HS-27A (cell line): ENCODE measurements at places on chromosomes 12 and 14.
A peak's percentile ranks its signal among the peaks of the same experiment; 100 is the strongest.

GRCh38 chr12:15688202-15688736, 100.9 kb downstream of the EPS8 start:
- no peak for DNase-seq

GRCh38 chr14:67413806-67414769, 2.1 kb upstream of the PLEK2 start:
- peak; percentile 71 for DNase-seq

DNA sequence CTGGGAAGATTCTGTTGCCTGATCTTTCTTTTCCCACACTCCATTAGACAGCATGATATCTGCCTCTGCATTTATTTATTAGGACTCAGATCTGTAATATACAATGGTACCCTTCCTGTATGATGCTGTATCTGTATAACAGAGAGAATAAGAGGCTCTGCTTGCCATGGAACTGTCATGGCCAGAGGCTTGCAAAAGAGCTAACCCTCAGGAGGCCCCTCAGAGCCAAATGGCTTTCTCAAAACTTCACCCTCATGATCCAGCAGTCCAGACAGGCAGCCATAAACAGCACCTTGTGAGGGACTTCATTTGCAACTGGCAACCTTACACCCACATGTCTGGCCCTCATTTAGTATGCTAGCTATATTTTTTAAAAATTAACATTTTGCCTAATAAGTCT, 57.6 kb downstream of the TMEM30B start:
- DNase-seq = no peak

GRCh38 chr12:107134558-107134957, 41.2 kb upstream of the CRY1 start:
- no peak for DNase-seq

- DNase-seq = no peak
Observed at GRCh38 chr12:89513544-89513943, 11.1 kb downstream of the GALNT4 start.

DNA sequence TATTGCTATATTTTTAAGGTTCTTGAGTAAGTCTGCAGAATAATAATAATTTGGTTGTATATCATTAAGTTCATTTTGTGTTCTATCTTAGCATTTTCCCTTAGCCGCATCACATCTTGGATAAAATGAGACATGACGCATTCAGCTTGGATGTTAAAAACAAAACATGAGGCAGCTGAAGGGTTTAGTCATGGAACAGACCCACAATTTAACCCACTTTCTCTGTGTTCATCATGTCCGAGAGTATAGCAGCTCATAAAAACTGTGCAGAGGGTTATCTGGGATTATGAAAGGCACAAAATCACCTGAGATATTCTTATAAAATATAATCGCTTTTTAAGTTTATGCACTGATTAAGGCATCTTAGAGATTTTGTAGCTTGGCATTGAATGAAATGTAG, 219.3 kb downstream of the TRHDE start:
- no peak for DNase-seq

DNA sequence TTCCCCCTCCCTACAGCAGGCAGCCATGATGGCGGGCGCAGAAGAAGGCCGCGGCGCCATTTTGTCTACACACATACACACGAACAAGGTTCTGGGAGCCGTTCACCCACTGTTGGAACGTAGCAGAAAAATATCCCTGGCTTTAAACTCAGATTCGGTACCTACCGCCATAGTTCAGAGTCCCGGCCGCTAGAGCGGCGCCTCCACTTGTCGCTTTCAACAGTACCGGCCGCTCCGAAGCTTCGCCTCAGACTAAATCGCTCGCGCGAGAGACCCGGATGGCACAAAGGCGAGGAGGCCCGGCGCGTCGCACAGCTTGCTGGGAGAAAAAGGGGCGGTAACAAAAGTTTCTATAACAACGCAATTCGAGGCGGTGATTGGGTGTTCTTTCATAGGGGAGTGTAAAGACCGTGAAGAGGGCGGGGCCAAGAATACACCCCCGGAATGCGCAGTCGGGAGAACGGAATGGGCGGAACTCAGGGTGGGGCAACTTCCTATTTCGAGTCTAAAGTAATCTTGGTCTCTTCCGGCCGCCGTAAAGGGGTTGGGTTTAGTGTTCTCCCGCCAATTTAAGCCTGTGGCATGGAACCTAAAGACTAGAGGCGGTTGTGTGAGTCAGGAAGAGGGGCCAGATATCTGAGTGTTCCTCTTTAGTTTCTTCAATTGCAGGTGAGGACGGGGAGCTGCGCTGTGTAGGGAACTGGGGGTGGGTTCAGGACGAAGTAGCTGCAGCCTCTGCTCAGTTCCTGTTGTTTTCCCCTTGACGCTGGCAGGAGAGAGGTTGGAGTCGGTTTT, at the start of the genes KNTC1 and RSRC2:
KNTC1 (plus strand) TSS at position 567 of the 795 bp plus-strand sequence. CDS start 2,815 bp downstream, outside the sequence.
RSRC2 (minus strand) TSS at position 254 of the 795 bp plus-strand sequence; CDS start at position 171, 83 bp downstream.
- peak; percentile 99 for DNase-seq

GRCh38 chr12:31316891-31317290, 9.1 kb downstream of the SINHCAF start:
- no peak for DNase-seq

DNA sequence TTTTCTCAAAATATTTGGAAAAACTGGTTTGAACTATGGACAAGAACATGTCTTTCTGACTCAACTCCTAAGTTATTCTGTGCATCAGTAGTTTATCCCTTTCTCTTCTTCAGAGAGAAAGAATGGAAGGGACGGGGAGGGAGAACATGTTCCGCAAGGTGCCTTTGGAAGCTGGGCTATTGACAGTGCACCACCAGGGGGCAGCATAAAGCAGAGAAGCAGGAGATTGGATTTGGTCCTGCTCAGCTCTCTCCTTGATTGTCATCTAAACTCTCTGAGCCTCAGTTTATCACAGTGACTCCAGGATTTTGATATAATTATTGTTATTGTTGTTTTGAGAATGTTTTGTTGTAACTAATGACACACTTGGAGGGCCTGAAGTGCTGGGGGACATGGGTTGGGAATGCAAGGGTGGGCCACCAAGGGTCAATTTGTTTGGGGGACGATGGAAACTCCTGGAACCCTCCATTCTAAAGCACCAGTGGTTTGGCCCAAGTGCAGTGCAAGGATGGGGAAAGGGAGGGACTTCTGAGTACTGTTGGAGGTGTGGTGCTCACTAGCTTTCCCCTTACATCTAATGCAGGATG, 45.3 kb upstream of the ANO6 start:
- DNase-seq = peak; percentile 38

GRCh38 chr14:61649283-61649682, 46.0 kb upstream of the HIF1A start:
- no peak for DNase-seq

- DNase-seq = peak; percentile 14
Observed at GRCh38 chr14:85533861-85534291, 3.9 kb downstream of the FLRT2 start.
